ENCODE measurements at places on chromosomes 4 and X.

- no peak for DNase-seq
Measured at GRCh38 chr4:68074397-68074796, 55.3 kb downstream of the TMPRSS11F start.

DNA sequence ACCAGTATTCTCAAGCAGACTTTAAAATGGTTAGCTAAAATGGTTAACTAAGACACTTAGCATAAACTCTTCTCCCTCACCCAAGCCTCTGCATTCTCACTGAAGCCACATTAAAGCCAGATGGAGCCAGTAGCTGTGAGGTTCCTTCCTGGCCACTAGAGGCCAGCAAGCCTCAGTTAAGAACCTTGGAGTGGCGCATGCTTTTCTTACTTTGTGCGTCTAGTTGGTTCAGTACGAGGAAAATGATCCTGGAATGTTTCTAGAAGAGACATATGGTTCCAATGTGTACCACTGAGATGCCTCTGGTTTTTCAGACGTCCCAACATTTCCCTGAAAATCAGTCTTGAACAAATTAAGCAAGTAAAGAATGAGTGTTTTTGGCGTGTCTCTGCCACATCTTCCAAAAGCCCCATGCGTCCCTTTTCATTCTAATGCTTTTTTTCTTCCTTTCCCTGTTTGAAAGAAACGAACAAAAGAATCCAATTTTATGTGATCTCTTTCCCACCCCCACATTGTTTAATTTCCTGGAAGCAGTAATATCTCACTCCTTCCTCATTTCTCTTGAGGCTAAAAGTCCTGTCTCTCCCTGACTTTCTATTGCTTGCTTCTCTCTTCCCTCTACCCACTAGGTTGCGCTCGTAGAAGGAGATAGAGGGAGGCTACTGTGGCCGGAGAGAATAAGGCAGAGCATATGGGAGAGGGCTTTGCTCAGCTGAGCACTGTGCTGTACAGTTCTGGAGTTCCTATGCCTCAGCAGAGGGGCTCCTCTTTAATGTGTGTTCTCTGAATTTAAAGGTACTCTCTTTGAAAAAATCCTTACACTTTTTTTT lies 82.9 kb upstream of the TAB3 start:
- peak; percentile 24 for DNase-seq

GRCh38 chr4:8832113-8832915 lies 39.3 kb downstream of the HMX1 start:
- no peak for DNase-seq

DNA sequence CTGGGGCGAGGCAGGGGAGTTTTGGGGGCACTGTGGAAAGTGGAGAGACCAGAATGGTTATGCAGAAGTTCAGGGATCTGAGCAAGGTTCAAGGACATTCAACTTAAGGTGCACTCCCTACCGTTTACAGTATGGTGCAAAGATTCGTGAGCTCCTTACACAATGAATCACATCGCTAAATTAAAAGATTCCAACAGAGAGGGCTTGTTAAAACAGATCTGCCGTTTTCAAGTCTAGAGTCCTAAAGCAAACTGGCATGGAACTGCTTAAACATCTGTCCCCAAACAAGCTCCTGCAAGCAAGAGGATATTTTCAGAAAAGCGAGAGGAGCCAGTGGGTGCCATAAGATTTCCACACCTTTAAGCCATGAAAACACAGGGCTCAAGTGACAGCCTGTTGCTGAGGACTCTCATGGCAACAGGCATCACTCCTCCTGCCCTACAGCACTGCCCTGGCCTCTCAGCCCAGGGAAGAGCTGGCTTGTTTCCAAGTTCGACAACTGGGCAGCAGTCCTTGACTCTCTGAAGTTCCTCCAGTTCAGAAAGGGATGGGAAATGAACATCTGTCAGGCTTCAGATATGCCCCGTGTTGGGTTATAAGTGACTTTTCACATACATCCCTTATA lies 10.0 kb downstream of the FAM184B start:
- no peak for DNase-seq

GRCh38 chrX:427812-428725 lies 41.4 kb upstream of the PPP2R3B start:
- DNase-seq: no peak

DNA sequence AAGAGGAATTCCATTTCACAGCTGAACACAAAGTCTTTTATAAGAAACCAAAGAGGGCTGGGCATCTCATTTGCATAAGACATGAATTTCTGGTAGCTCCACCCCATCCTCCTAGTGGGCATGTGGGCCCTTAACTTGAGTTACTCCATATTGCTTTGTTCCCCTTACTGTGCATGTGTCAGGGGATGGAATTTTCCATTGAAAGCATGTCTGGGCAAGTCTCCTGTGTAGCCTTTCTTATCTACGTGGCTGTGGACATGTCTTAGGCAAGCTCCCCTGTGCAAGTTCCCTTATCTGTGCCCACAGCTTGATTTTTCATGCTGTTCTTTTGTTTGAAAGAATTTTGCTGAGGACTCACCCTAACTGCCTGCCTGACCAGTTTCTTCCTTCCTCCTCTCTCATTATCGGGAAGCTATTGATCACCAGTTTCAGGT lies 123.5 kb upstream of the JADE1 start:
- DNase-seq: no peak

- no peak for DNase-seq
Measured at GRCh38 chrX:17262123-17262522, 112.9 kb upstream of the NHS start.

GRCh38 chr4:47664051-47664826 lies 173.6 kb downstream of the CORIN start:
- no peak for DNase-seq

- DNase-seq: no peak
Measured at GRCh38 chrX:150664290-150664689, 28.9 kb upstream of the MTMR1 start.
